ENCODE measurements at places on chromosomes 13 and 19.

DNA sequence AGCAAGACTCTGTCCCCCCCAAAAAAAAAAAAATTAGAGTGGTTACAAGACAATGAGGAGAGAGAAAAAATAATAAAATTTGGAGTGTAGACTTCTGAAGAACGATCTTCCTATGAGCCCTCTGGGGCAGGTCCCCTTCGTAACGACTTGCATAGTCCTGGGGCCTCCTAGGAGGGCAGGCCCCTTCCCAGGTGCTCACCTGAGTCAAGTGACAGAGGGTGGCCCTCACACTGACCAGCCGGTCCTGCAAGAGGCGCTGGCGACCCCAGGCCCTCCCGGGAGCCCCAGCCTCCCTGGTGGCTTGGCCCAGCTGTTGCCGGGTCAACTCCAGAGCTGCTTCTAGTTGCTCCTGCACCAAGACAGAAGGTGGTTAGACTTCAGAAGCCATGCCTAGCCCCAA, 14.9 kb downstream of the PLEKHA4 start:
- no peak for DNase-seq

DNA sequence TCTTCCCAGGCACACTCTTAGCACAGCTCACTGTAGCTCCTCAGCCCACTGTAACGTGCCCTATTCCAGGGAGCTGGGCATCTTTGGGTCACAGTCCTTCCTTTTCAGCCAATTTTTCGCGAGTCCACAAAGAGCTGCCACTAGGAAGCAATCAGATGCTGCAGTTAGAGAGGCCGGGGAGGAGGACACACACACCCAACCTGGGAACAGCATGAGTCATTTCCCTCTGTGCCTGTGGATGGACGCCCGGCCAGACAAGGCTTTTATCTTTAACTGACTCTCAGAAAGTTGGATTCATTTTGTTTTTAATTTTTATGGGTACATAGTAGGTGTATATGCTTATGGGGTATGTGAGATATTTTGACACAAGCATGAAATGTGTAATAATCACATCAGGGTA, 918.6 kb downstream of the UQCRFS1 start:
- no peak for DNase-seq

- no peak for DNase-seq
These were observed 20.5 kb downstream of the VASP start for GRCh38 chr19:45527731-45528130.

DNA sequence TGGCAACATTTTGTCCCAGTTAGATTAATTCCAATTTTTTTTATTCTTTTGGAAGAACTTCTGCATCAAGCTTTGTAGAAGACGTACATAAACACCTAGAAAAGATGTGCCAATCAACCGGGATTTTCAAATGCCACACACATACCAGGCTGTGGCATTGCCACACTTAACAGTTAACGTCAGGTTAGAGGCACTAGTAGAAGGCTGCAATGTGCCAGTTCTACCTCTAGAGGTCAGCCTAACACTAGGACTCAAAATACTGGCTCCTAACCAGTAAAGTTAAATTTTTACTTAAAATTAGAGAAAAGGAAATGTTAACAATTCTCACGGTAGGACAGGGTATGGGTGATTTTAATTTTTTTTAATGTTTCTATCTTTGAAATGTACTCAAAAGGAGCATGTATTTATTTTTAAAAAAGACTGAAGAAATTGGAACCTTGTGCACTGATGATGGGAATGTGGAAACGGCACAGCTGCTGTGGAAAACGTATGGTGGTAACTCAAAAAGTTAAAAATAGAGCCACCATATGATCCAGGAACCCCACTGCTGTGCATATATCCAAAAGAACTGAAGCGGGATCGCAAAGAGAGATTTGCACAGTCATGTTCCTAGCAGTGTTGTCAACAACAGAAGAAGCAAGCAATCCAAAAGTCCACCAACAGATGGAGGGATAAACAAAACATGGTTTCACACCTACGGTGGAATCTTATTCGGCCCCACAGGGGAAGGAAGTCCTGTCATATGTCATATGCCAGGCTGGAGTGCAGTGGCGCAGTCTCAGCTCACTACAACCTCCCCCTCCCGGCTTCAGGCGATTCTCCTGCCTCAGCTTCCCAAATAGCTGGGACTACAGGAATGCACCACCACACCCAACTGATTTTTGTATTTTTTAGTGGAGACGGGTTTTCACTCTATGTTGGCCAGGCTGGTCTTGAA, 30.3 kb downstream of the CRYL1 start:
- no peak for DNase-seq

DNA sequence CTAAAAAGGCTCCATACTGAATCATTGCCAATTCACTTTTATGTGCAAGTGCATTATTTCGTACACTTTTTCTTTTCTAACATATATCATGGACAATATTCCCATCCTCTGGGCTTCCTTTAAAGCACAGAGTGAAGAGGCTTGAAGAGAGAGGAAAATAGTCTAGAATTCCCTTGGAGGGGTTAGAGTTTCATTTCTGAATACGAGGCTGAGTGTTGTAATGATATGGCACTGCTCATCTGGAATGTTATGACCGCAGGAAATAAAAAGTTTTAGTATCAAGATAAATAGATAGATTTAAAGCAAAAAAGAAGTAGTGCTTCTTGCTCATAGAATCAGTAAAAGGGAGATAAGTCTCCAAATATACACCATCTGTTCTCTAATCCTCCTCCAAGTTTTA, 412.3 kb upstream of the SLITRK1 start:
- DNase-seq = no peak

DNA sequence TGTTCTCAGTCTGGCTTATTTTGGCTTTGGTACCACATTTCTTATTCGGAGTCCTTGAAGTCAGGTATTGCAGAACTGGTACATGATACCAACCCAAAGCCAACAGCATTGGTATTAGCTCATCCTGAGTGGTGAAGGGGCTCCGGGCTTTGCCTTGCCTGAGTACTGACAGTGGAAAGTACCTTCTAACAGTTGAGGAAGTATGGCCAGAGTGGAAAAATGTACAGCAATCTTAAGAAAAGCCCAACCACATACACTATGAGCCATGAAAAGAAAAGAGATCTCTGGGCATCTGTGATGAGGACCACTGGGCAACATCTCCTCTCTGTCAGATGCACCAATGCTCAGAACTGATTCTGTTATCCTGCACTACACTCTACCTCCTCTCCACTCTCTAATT, 8.3 kb downstream of the LCP1 start:
- no peak for DNase-seq

- DNase-seq = no peak
These were observed 238.0 kb upstream of the SOX21 start for GRCh38 chr13:94950303-94950702.

DNA sequence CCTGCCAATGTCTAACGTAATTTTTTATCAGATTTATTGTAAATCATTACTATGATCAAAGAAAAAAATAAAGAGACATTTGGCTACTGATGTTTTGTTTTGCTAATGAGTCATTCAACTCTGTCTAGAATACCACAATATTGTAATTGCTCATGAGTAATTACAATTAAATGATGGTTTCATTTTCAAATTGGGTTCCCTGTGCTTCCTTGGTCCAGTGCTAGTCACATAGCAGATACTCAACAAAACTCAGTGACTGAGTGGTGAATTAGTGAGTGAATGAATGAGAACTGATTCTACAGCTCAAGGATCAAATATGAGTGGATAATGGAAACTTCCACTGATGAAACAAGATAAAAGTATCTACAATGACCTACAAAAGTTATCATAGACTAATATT, 304.7 kb downstream of the POU4F1 start:
- no peak for DNase-seq

GRCh38 chr13:53301449-53301848, 272.8 kb downstream of the OLFM4 start:
- DNase-seq = no peak

- DNase-seq = no peak
These were observed 593 bp downstream of the CADM4 start for GRCh38 chr19:43638995-43639518.

DNA sequence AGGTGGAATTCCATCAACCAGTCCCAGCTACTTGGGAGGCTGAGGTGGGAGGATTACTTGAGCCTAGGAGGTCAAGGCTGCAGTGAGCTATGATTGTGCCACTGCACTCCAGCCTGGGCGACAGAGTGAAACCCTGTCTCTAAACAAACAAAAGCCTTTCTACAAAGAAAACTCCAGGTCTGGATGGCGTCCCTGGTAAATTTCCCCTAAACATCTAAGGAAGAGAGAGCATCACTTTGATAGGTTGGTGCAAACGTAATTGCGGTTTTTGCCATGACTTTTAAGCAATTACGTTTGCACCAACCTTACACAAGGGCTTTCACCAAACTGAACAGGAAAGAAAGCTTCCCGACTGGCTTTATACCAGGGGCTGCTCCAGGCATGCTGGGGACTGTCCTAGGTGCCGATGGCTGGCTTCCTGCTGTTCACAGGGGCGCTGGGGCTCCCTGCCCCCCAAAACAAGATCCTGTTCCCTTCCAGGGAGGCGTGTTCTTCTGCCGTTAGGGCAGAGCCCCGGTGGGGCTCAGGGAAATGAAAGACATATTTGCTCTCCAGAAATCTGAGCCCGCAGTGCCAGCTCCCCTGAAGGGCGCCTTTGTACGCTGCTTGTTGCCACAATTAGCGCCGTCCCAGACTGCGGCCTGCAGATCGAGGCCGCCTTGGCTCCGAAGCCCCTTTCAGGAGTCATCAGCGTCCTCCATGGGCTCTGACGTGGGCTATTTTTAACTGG, 38.7 kb upstream of the KLF2 start:
- no peak for DNase-seq

- DNase-seq = no peak
These were observed 63.8 kb downstream of the VWA8 start for GRCh38 chr13:41897126-41897525.

- peak; percentile 74 for DNase-seq
These were observed at the start of gene UBL5 for GRCh38 chr19:9827289-9828238. Gene UBL5 (plus strand): TSS chr19:9827918. CDS start chr19:9828338, 420 bp downstream.

DNA sequence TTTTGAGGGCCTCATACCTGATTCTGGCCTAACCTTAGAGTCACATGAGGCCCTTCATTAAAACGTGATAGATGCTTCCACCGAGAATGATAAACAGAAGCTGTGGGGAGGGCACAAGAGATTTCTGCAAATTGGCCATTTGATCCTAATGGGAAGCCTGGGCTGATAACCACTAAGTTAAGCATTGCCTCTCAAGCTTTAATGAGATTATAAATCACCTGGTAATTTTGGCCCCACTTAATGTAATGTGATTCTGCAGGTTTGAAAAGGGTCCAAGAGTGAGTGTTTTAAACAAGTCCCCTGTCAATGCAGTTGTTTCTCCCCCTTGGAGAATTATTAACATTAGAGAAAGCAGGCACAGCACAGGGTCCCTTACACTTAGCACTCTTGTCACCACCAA, 42.0 kb downstream of the ZNF486 start:
- DNase-seq = no peak

DNA sequence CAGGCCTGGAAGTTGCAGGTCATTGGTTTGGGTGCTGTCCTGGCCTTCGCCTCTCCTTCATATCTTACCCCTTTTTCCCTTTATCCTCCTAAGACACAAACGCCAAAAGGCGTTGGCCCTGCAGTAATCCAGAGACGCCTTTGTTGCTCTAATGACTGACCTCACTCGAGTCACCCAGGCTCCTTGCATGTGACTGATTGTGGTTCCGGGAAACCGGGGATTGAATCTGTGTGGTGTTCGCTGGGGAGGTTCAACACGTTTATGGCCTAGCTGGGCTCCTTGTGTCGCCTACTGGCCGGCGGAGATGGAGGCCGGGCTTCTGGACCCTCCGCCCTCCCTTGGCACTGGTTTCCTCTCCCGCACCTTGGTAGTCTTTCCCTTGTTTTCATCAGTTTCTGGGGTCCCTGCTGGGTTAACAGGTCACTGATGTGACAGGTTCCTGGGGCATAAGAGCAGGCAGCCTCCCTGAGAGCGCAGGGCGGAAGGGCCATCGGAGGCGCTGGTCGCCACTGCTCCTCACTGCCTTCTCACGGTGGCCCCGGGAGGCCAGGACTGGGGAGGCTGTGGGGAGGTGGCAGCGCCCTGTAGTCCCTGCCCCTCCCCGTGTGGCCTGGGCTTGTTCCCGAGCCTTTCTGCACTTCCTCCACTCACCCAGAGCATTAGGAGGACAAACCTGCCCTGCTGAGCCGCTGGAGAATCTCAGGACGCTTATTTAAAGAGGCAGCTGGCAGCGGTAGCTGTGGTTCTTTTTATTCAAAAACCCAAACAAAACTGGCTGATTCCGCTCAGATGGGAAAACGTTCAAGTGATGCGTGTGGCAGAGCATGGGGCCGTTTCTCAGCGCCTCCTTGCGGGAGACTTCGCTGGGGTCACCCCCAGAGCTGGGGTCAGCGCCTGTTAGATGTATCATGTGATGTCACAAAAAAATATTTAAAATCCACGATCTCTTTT, 18.1 kb upstream of the NDUFS7 start:
- no peak for DNase-seq

DNA sequence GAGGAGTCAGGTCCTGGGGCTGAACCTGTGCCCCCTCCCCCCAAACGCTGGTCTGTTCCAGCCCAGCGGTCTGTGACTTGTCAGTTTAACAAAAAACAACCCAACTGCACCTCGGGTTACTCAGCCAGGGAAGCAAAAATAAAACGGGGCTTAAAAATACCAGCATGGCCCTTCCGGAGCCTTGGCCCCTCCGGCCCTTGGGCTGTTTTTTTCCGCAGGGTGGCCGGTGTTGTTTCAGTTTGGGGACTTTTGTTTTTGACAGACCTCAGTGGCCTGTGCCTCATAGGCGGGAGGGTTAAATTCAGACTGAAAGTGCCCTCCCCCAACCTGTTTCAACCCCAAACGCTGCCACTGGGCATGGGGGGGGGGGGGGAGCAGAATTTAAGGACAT, 4.0 kb downstream of the TCF3 start:
- no peak for DNase-seq

DNA sequence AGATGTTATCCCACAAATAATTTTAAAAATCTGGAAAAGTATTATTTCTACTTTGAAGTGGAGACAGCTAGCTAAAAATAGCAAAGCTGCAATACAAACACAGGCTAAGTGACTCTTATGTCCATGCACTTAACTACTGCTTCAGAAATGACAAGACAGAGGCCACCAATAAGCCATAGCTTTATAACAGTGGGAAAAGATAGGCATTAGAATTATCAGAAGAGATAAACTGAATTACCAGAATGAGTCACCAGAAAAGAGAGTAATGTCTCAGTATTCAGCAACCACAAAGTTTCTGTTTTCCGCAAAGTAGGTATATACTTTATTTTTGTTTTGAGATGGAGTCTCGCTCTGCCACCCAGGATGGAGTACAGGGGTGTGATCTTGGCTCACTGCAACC, 17.1 kb downstream of the CLN5 start:
- DNase-seq = no peak

DNA sequence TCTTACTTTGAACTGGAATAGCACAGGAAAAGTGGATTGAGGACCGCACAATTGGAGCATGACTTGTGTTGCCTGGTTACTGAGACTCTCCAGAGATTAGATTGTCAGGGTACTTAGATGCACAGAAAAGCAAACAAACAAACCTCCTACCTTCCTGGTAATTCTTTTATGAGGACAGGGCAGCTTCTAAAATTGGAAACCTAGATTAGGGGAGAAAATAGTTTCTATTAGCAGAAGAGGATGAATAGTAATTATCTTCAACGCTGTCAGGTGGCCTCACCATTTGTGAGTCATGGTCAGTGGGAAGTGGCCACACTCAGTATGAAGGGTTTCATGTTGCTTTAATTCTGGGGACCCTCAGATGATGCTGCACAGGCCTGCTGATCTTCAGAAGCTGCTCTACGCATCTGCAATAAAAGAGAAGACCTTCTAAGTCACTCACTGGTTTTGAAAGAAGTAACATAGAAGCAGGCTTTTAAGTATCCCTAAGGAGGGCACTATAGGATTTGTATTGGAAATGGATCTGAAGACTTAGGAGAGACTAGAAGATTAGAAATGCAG, 106.8 kb downstream of the LACC1 start:
- DNase-seq = no peak
